Mesothelial cell of epicardium (in vitro differentiated cells): ENCODE measurements at places on chromosomes 3 and 15. TPM values are rescaled to one million over a fixed set of nuclear protein-coding genes. Genes with fewer than 3 reads are reported as not detected.

DNA sequence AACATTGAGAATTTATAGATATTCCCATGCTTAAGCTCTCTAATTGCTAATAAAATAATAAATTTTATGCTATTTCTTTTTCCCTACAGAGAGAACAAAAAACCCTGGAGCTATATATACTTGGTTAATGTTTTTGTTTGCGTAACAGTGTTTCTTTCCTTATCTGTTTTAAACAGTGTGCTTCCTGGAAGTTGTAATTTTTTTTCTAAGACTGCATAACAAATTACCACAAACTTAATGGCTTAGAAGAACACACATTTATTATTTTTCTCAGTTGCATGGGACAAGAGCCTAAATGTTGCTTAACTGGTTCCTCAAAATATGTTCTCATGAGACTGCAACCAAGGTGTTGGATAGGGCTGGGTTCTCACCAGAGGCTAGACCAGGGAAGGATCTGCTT, 49.7 kb upstream of the DPH6 start:
- no peak for DNase-seq
- H3K4me1 ChIP-seq, result no peaks in the 10 kb centered on the region
- H3K4me3 ChIP-seq, result no peak overlapping the region
- no peak overlapping the region for H3K27ac ChIP-seq

DNA sequence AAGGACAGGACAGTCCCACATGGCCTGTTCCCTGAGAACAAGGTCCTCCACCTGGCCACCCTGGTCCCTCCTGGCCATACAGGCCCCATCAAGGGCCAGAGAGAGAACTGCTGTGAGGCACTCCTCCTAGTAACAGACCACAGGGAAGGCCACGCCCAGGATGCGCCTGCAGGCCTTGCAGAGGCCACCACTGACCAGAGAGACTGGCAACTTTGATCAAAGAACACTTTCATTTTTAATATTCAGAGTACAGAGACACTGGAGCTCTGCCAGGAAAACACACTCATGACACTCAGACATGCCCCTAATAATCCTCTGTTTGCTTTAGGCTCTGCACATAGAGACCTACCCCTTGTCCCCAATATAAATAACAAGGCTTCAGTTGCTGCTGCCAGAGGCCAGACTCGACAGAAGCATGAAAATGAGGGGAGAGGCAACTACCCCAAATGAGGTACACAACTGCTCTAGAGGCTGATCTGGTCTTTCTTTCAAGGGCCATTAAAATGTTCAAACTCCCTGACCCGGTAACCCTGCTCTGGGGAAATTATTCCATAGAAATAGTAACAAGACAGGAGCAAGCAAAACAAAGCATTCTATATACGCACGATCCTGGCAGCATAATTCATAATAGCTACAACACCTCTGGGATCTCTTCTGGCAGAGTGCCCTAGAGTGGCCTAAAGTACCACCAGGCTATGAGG, 44.8 kb downstream of the CCDC12 start:
- H3K4me1 ChIP-seq, result peaks cover 47% of the 10 kb centered on the region
- H3K27ac ChIP-seq, result peak overlapping the region; percentile 68
- peaks cover 13% of the 10 kb centered on the region for H3K36me3 ChIP-seq

- no peak for DNase-seq
- peaks cover 6% of the 10 kb centered on the region for H3K36me3 ChIP-seq
- no peaks in the 10 kb centered on the region for H3K4me1 ChIP-seq
Measured at GRCh38 chr3:110968076-110968475, 103.5 kb upstream of the NECTIN3 start.

GRCh38 chr15:61216519-61216918, 12.6 kb downstream of the RORA start:
- no peaks in the 10 kb centered on the region for H3K27me3 ChIP-seq
- DNase-seq, result no peak

DNA sequence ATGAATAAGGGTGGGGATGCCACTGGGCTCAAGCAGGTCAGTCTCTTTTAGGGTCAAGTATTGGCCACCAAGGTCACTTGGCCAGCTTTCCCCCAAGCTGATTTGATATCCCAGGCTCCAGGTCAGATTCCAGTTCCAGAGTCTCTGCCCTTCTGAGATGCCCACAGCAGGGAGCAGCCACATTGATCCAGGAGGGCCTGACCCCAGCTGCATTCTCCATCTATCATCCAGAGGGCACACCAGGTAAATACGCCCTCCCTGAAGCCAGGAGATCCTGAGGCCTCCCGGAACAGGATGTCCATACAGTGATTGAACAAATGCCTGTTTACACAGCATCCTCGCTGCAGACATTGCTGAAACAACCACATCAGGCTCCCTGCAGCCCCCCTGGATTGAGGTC, 264.6 kb upstream of the TLE3 start:
- peaks cover 36% of the 10 kb centered on the region for H3K4me1 ChIP-seq
- H3K4me3 ChIP-seq, result no peak overlapping the region
- H3K27me3 ChIP-seq, result no peaks in the 10 kb centered on the region
- no peak overlapping the region for H3K27ac ChIP-seq

- H3K27ac ChIP-seq, result no peak overlapping the region
- H3K4me3 ChIP-seq, result no peak overlapping the region
Measured at GRCh38 chr15:71335591-71335990, 220.3 kb downstream of the THSD4 start.

DNA sequence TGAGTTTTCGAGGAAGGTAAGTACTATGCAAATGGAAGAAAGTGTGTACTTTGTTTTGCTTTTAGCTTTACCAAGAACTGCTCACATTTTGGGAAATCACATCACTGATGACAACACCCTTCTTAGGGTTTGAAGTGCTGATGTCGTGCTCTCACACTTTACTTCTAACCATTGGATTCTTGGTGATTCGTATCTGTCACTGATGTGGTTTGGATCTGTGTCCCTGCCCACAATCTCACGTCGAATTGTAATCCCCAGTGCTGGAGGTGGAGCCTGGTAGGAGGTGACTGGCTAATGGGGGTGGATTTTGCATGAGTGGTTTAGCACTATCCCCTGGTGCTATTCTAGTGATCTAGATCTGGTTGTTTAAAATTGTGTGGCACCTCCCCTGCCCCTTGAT, 75.4 kb upstream of the RGMA start:
- H3K27ac ChIP-seq, result no peak overlapping the region
- H3K4me3 ChIP-seq, result no peak overlapping the region
- H3K27me3 ChIP-seq, result peaks cover 53% of the 10 kb centered on the region
- no peaks in the 10 kb centered on the region for H3K4me1 ChIP-seq
- no peak for DNase-seq

DNA sequence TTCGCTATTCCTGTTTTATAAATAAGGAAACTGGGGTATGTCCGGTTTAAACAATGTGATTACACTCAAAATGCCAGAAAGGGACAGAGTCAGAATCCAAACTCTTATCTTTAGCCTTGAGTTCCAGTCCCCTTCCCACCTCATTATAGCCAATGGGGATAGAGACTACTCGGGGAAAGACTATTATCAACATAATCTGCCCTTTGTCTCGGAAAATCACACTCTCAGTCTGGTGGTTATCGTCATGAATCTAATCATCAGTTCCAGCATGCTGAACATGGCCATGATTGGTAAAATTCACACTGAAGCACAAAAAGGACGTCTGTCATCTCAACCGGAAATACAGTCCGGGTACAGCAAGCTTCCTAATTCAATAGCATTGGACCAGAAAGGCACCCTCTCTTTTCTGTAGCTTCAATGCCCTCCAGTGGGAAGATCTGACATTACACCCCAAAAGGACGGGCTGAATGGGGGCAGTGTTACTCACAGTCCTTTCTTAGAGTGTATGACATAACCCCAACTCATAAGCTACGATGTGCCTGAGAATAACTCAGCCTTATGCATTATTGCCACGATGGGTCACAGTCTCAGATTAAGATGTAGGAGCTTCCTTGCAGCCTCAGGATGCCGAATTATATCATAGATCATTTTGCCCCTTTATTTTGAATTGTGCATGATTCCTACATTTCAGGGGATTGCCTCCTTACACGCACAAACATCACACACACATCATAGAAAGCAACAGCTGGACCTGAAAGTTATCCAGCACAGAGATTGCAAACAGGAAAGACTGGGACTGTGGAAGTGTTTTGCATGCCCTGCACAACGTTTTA, 390.4 kb upstream of the LMCD1 start:
- peak; percentile 72 for DNase-seq
- peaks cover 1% of the 10 kb centered on the region for H3K4me1 ChIP-seq
- no peak overlapping the region for H3K27ac ChIP-seq
- peaks cover 10% of the 10 kb centered on the region for H3K27me3 ChIP-seq

DNA sequence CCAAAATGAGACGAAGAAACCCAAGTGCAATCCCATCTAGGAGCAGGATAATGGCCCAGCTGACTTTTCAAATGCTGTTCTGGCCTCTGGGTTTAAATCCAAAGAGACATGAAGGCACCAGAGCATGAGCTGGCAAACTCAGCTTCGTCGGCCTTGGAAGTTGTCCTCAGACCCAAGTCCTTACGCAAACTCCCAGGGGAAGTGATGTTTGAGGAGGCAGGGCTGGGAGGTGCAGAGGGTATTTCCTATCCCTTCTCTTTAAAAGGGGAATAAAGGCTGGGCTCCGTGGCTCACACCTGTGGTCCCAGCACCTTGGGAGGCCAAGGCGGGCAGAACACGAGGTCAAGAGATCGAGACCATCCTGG, 68.9 kb upstream of the HERC1 start:
- no peak overlapping the region for H3K27ac ChIP-seq
- H3K4me3 ChIP-seq, result no peak overlapping the region
- no peak for DNase-seq
- H3K4me1 ChIP-seq, result no peaks in the 10 kb centered on the region

DNA sequence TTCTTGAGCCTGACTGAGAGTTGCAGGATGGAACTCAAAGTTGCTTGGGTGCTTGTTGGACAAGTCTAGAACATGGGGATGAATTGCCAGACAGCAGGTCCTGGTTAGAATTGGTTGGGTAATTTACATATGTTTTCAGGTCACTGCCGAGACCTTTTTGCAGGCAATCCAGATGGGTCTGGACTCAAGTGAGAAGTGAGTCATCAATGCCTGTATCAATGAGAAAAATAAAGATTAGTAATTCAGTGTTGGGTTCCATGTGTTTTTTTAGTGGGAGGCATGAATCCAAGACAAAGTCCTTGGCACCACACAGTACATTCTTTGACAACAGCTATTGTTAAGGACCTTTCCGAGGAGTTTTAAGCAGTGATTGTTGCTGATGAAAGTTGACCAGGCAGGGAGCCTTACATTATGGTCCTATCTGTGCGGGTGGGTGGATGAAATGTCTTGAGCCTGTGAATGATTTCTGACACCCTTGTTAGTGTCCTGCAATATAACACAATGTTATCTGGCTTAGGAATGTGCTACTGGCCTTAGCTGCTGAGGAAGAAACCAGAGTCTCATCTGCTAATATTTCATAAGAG, 77.7 kb downstream of the CRYGS start:
- H3K27me3 ChIP-seq, result peaks cover 54% of the 10 kb centered on the region
- H3K4me1 ChIP-seq, result no peaks in the 10 kb centered on the region
- DNase-seq, result no peak
- H3K36me3 ChIP-seq, result no peaks in the 10 kb centered on the region
- no peak overlapping the region for H3K4me3 ChIP-seq

GRCh38 chr3:80750637-80751036, 982.8 kb upstream of the ROBO1 start:
- no peak overlapping the region for H3K27ac ChIP-seq
- no peaks in the 10 kb centered on the region for H3K27me3 ChIP-seq
- no peaks in the 10 kb centered on the region for H3K36me3 ChIP-seq
- DNase-seq, result no peak

GRCh38 chr15:61818801-61819200, 241.4 kb downstream of the VPS13C start:
- H3K36me3 ChIP-seq, result no peaks in the 10 kb centered on the region
- H3K27ac ChIP-seq, result no peak overlapping the region
- H3K4me3 ChIP-seq, result no peak overlapping the region
- peaks cover 34% of the 10 kb centered on the region for H3K27me3 ChIP-seq
- no peaks in the 10 kb centered on the region for H3K4me1 ChIP-seq
- DNase-seq, result no peak

- H3K27me3 ChIP-seq, result no peaks in the 10 kb centered on the region
- H3K36me3 ChIP-seq, result no peaks in the 10 kb centered on the region
- no peak overlapping the region for H3K27ac ChIP-seq
- no peak overlapping the region for H3K4me3 ChIP-seq
Measured at GRCh38 chr3:154829929-154830328, 250.2 kb upstream of the MME start.

DNA sequence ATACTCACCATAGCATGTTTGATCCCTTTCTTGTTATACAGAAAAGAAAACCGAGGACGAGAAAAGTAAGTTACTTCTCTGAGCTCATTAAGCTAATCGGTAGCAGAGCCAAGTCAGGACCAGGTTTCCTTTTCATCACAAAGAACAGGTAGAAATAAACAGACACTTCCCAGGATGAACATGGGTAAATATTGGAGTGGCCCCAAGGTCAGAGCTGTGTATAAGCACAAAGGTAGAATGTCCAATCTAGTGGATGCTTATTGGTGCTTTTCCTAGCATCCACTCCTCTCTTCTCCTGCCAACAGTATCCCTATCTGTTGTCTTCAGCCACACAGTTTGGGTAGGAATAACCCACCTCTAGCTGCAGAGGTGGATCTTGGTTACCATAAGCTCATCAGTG, 52.8 kb upstream of the THUMPD3 start:
- H3K4me3 ChIP-seq, result no peak overlapping the region
- no peak overlapping the region for H3K27ac ChIP-seq
- no peak for DNase-seq
- H3K36me3 ChIP-seq, result no peaks in the 10 kb centered on the region

DNA sequence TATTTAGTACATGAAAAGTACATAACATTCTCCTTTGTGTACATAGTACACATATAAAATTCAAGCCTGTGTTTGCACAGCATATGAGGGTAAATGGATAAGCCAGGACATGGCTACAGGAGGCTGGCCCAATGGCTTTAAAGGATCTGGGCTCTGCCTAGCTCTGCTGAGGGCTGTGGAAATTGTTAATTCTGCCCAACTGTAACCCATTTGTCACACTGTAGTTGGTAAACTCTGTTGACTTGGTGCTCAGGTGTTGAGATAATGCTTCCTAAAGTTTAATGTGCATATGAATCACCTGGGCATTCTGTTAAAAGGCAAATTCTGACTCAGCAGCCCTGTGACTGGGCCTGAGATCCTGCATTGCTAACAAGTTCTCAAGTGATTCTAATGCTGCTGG, 196.5 kb upstream of the ZPLD1 start:
- peaks cover 9% of the 10 kb centered on the region for H3K4me1 ChIP-seq
- DNase-seq, result no peak
- no peaks in the 10 kb centered on the region for H3K36me3 ChIP-seq
- no peaks in the 10 kb centered on the region for H3K27me3 ChIP-seq
- no peak overlapping the region for H3K27ac ChIP-seq

- H3K36me3 ChIP-seq, result no peaks in the 10 kb centered on the region
- H3K4me3 ChIP-seq, result no peak overlapping the region
- no peak for DNase-seq
- H3K27ac ChIP-seq, result no peak overlapping the region
- H3K27me3 ChIP-seq, result no peaks in the 10 kb centered on the region
- H3K4me1 ChIP-seq, result no peaks in the 10 kb centered on the region
Measured at GRCh38 chr3:189598530-189599225, 32.5 kb upstream of the TP63 start.

- H3K4me1 ChIP-seq, result peaks cover 6% of the 10 kb centered on the region
- no peaks in the 10 kb centered on the region for H3K27me3 ChIP-seq
- peaks cover 36% of the 10 kb centered on the region for H3K36me3 ChIP-seq
- H3K4me3 ChIP-seq, result no peak overlapping the region
- H3K27ac ChIP-seq, result no peak overlapping the region
- DNase-seq, result no peak
Measured at GRCh38 chr3:100384733-100385525, 16.0 kb downstream of the TOMM70 start.

CA12 gene
- 1.0 to 1.6 TPM (median 1.3 TPM) in 3 replicates for total RNA-seq

CYP1A2 gene
- total RNA-seq, result 0.09 TPM in 1 of 3 replicates, not detected in the others

TRIM71 gene
- total RNA-seq, result 2.7 to 3.1 TPM (median 3.0 TPM) in 3 replicates

AGTR1 gene
- total RNA-seq, result 0.13 to 0.34 TPM (median 0.27 TPM) in 3 replicates

TMEM40 gene
- 7.8 to 8.3 TPM (median 8.0 TPM) in 3 replicates for total RNA-seq

NPAP1 gene
- total RNA-seq, result 0.47 to 0.60 TPM (median 0.51 TPM) in 3 replicates

TMEM207 gene
- not detected in 3 replicates for total RNA-seq

SEMA3B gene
- 166 to 179 TPM (median 177 TPM) in 3 replicates for total RNA-seq
